ENCODE measurements at places on chromosomes 5 and 9.

DNA sequence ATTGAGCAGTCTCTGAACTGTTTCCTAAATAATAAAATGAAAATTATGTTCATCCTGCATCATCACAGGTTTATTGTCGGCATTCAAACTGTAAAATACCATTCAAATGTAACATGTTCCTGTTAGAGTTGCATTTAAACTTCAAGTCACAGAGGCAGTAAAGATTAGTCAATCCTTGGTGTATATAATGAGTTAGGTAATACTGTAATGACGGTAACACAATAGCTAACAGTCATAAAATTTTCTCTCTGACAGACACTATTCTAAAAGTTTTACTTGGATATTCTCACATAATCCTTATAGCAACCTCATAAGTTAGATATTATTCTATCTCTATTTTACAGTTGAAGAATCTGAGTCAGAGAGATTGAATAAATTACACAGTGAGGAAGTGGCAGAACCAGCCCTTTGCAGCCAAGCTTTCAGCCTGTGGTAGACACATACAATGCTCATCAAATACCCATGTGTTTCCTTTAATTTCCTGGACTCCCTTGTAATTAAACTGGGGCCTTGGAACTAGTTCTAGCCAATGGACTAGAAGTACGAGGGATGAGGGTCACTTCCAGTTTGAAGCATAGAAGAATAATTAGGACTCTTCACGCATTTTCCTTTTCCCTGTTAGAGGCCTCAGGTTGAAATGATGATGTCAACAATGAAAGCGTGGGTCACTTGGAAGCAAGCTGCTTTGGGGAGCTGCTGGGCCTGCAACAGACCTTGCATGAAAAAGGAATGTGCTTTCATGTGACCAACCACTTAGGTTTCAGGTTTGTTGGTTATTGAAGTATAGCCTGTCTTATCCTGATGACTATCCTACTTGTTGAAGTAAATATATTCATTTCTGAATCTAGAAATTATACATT lies 12.3 kb upstream of the CAST start:
- DNase-seq = no peak

DNA sequence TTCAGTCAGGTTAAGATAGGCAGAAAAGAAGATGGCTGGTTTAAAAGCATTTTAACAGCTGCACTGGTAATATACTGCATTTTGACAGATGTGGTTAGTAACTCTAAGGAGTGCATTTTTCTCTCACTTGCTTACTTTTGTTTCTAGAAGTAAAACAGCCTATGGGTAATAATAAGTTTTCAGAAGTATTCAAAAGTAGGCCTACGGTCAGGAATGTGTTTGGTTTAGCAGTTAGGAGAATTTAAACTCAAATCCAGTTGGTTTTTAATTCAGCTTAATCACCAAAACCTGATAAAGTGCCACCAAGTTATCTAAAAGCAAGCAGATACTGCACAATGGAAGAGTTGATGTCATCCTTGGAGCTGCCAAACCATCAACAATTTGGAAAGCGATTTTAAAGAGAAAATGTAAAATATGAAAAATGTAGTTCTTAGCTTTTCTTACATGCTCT lies 160.3 kb downstream of the ARSB start:
- DNase-seq = no peak

GRCh38 chr9:119164716-119165115 lies 204.5 kb downstream of the BRINP1 start:
- DNase-seq = no peak

DNA sequence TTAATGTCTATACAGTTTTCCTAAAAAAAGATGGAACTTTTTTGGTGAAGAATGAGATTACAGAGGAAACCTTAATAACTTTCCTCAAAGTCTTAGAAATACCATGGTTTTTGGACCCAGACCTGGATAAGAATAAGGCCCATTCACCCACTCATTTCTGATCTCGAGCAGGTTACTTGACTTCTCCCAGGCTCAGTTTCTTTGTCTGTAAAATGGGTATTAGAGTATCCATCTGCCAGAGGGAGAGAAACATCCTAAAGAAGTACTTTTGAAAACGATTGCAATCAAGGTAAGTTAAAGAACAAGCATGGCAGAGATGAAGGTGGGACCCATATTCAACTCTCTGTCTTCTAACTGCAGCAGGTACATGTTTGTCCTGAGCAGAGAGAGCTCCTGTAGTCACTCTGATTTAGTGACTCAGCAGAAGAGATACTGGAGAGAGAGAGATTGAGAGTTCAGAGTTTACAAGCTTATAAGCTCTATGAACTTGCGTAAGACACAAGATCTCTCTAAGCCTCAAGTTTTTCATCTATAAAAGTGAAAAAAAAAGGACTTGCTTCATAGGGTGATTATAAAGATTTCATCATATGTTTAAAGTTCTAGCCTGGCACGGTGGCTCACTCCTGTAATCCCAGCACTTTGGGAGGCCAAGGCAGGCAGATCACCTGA lies 379.4 kb upstream of the SGCD start:
- DNase-seq = no peak

DNA sequence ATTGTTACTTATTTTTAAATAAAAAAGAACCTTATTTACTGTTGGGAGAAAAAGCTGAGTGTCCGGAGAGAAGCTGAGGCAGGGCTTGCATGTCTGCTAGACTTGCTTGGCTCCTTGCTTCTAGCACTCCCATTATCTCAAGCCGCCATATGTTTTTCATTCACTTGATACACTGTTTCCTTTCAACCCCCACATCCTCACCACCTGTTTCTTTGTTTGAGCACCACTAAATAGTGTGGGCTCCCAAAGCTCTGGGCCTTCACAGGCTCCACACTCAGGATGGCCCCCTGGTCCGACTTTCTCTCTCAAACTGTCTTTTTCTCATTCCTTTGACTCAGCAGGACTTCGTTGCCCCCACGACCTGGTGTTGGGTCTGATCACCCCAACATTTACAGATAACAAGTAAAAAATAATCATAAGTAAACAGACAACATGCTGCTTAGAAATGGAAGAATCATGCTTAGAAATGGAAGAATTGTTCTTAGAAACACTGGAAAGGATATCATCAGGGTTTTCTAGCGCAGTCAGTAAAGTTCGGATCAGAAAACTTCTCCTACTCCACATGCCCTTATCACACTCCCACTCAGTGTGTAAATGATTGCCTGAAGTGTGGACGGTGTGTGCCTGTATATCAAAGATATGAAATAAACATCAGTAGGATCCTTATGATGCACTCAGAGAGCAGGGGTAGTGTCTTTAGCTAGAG lies 58.5 kb downstream of the APTX start:
- no peak for DNase-seq

GRCh38 chr5:75668977-75669689 lies 48.1 kb downstream of the POC5 start:
- peak; percentile 79 for DNase-seq

GRCh38 chr5:82601077-82601476 lies 322.9 kb upstream of the RPS23 start:
- DNase-seq = no peak

GRCh38 chr5:95083606-95084005 lies 201.3 kb downstream of the MCTP1 start:
- no peak for DNase-seq
